Hepatocyte (in vitro differentiated cells): ENCODE measurements at places on chromosomes 5 and 9. TPM values are rescaled to one million over a fixed set of nuclear protein-coding genes. Genes with fewer than 3 reads are reported as not detected.

The SPINK6 gene
- not detected in 2 replicates for polyA plus RNA-seq

The STPG3 gene
- 1.5 and 2.5 TPM in 2 replicates for polyA plus RNA-seq

The SLC1A3 gene
- polyA plus RNA-seq, result 32.3 and 39.6 TPM in 2 replicates

The HTR1A gene
- 0.19 TPM in 1 of 2 replicates, not detected in the other for polyA plus RNA-seq

The PCDHGA7 gene
- polyA plus RNA-seq, result not detected in 2 replicates

The OR1Q1 gene
- polyA plus RNA-seq, result not detected in 2 replicates

The ORM2 gene
- polyA plus RNA-seq, result 80.9 and 136 TPM in 2 replicates

The GARIN3 gene
- not detected in 2 replicates for polyA plus RNA-seq

The ZDHHC11 gene
- polyA plus RNA-seq, result 7.3 and 8.5 TPM in 2 replicates

The CDC25C gene
- 1.6 and 3.1 TPM in 2 replicates for polyA plus RNA-seq

The UGT3A2 gene
- 1.8 and 5.1 TPM in 2 replicates for polyA plus RNA-seq

The SLC34A1 gene
- 0.33 TPM in 1 of 2 replicates, not detected in the other for polyA plus RNA-seq

The ANKRD34B gene
- polyA plus RNA-seq, result not detected in 2 replicates

The SEMA5A gene
- 10.7 and 14.8 TPM in 2 replicates for polyA plus RNA-seq

The LCN6 gene
- polyA plus RNA-seq, result not detected in 2 replicates

The TMEM252 gene
- 0.16 and 0.41 TPM in 2 replicates for polyA plus RNA-seq

The LRRC19 gene
- 8.6 and 9.6 TPM in 2 replicates for polyA plus RNA-seq

The IFNB1 gene
- not detected in 2 replicates for polyA plus RNA-seq

The FPGS gene
- polyA plus RNA-seq, result 48.5 and 52.2 TPM in 2 replicates

The GABRP gene
- polyA plus RNA-seq, result 136 and 192 TPM in 2 replicates

The BTNL8 gene
- 9.8 and 12.5 TPM in 2 replicates for polyA plus RNA-seq

The TERT gene
- polyA plus RNA-seq, result 0.08 TPM in 1 of 2 replicates, not detected in the other

The ADAMTS2 gene
- 68.0 and 78.8 TPM in 2 replicates for polyA plus RNA-seq

The FAM153A gene
- 0.23 and 0.56 TPM in 2 replicates for polyA plus RNA-seq

The SHISAL2B gene
- polyA plus RNA-seq, result 0.56 TPM in 1 of 2 replicates, not detected in the other

The SLC2A8 gene
- 138 and 145 TPM in 2 replicates for polyA plus RNA-seq

The FREM1 gene
- 9.7 and 12.0 TPM in 2 replicates for polyA plus RNA-seq

The FBXL7 gene
- 8.4 and 10.6 TPM in 2 replicates for polyA plus RNA-seq

The TAF11L5 gene
- polyA plus RNA-seq, result not detected in 2 replicates

The COL5A1 gene
- polyA plus RNA-seq, result 347 and 371 TPM in 2 replicates

The WNK2 gene
- polyA plus RNA-seq, result 13.5 and 19.9 TPM in 2 replicates

The IL7R gene
- 0.13 and 0.47 TPM in 2 replicates for polyA plus RNA-seq
